ENCODE measurements at places on chromosomes 5 and 9.

- no peak for DNase-seq
These were observed 527.2 kb downstream of the NR2F1-AS1 start for GRCh38 chr5:93053825-93054224.

DNA sequence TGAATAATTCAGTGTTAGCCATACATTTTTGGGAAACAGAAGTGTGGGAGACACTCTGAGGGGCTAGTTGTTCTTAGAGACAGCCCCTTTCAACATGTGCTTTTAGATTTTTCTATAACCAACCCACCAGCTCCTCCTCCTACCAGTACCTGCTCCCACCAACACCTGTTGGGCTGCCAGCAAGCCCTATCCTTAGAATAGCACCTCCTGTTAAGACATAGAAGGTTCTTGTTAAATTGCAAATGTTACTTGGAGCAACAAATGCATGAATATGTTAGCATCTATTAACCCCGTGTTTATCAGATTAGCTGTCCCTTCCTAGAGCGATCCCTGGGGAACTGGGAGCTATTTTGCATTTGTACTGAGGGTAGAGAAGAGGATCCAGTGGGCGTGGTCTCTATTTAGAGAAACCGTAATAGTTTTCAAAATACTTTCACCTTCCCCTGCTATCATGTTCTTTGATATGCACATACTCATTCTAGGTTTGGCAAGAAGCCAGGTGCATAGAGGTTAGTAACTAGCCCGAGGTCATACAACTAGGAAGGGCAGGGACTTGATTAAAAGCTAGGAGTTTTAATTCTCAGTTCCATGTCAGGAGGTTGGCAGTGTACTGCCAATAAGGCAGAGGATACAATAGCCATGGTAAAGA is 334.4 kb downstream of the KCTD16 start:
- DNase-seq = no peak

DNA sequence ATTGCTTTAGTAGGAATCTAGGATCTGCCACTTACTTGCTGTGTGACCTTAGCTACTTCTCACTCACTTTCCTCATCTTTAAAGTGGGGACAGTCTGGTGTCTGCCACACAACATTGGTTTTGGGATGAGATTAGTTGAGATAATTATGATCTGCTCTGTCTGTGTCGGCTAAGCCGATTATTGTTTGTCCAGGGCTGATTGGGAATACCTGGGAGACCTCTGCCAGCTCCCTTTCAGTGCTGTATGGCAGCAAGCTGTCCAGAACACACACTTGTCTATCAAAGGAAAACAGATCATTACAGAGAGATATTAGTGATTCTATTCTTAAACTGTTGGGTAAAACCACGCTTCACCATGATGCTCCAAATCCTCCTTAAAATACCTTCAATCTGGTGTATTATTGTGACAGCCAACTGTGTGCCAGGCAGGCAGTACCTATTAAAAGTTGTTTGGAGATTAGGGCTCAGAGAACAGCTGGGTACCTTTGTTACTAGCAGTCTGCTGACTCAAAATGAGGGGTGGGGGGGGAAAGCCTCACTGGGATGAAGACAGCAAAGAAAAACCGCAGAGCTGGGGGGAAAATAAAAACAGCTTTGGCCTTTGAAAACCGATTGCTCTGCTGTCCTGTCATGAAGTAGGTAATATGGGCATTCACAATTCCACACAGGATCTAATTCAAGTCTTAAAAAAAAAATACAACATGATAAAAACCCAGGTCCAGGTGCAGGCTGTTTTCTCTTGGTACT is 458.4 kb upstream of the C9orf72 start:
- no peak for DNase-seq

GRCh38 chr5:167294882-167295680 is 996.4 kb upstream of the WWC1 start:
- peak; percentile 39 for DNase-seq

GRCh38 chr5:9335269-9335668 is 210.6 kb downstream of the SEMA5A start:
- no peak for DNase-seq

DNA sequence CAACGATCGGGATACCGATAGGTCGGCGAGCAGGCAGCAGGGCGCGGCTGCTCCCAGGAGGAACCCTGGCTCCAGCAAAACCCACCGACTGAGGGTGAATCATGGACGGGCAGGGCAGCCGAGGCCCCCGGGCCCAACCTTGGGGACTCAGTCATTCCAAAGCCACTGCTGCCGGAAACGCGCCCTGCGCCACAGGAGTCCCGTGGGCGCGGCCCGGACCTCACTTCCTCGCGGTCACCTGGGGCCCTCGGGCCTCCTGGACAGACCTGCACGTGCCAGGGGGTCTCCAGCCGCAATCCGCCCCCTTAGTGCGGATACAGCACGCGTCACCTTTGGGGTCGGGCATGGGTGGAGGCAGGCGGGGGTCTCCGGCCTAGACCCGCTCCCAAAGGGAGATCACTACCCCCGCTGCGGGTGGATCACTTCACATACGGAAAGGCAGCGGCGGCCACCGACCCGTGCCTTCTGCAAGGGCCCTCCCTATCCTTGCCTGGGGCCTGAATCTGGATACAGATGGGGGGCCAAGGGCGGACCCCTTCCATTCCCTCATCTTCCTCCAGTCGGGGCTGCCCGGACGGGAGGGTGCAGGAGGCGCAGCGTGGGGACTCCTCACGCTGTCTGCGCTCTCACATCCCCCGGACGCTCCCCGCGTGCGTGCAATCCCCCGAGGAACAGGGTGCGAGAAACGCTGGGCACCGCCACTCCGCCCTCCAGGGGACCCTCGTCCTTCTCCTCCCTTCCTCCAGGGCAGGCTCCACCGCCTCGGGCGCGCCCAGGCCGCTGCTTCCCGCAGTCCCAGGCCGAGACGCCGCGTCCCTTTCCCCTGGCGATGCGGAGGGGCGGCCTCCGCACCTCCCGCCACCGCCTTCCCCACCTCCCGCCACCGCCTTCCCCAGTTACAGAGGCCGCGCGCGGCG is 586 bp downstream of the TXN start:
- no peak for DNase-seq

GRCh38 chr9:69215774-69216485 is 41.9 kb downstream of the TJP2 start:
- no peak for DNase-seq

DNA sequence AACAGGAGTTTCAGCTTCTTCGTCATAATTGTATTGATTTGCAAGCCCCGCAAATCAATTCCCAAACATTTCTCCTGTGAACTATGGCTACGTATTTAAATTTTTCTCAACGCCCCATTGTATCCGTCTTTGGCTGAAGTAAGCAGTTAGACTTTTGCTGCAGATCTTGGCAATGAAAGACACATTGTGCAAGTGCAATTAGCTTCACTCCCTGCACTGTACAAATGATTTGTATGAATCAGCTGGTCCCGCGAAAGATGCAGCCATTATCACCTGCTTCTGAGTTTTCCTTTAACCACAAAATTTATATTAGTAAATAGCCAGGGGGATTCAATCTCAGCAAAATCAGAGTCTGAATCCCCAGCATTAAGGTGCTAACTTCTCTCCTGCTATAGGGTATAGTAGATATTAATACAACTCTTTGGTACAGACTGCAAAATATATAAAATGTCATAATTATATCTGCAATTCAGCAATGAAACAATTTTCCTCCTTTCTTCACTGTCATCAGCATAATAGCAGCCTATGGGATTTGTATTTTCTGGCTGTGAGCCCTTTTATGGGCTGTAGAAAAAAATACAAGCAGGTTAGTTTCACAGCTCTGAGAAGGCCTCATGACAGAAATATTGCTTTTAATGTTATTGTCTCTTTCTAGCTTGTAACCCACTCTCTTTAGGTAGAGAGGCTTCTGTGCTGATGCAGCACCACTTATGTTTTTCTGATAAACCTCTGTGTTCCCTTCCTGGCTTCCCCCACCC is 68.4 kb upstream of the SMARCA2 start:
- DNase-seq = no peak

Measured in urinary bladder (tissue), 4 donors.